Fibroblast of the aortic adventitia (primary cell): ENCODE measurements at places on chromosomes 11 and 22. TPM values are rescaled to one million over a fixed set of nuclear protein-coding genes. Genes with fewer than 3 reads are reported as not detected.

Gene ROBO4
- 1.3 and 3.3 TPM in 2 replicates for total RNA-seq

Gene GGTLC2
- total RNA-seq: not detected in 2 replicates

Gene SLC22A8
- not detected in 2 replicates for total RNA-seq

Gene SLC22A6
- total RNA-seq: not detected in 2 replicates

Gene SYT13
- total RNA-seq: not detected in 2 replicates
